Uterus (tissue), 4 donors: ENCODE measurements at places on chromosomes 7 and 10. TPM values are rescaled to one million over a fixed set of nuclear protein-coding genes. Genes with fewer than 3 reads are reported as not detected.
A peak's percentile ranks its signal among the peaks of the same experiment; 100 is the strongest.

DNA sequence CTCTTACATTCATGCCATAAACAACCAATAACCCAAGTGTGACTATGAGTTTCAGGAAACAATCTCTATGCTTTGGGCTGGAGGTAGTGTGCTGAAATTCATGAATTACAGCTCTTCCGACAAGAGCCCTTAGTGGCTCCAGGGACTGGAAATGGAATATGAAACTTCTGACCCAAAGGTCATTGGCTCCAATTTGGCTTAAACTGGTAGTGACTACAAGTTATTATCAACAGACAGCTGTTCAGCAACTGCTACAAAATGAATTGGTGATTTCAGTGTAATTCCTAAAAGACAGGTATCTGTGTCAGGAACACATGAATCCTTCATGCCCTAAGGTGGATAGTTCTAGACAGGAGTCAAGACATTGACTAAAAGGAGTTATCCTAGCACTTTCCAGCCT lies 745.4 kb downstream of the PHTF2 start:
- no peaks in the 10 kb centered on the region for H3K36me3 ChIP-seq
- no peaks in the 10 kb centered on the region for H3K27me3 ChIP-seq
- H3K27ac ChIP-seq, result no peak overlapping the region
- H3K4me3 ChIP-seq, result no peak overlapping the region
- no peaks in the 10 kb centered on the region for H3K4me1 ChIP-seq
- DNase-seq, result no peak

DNA sequence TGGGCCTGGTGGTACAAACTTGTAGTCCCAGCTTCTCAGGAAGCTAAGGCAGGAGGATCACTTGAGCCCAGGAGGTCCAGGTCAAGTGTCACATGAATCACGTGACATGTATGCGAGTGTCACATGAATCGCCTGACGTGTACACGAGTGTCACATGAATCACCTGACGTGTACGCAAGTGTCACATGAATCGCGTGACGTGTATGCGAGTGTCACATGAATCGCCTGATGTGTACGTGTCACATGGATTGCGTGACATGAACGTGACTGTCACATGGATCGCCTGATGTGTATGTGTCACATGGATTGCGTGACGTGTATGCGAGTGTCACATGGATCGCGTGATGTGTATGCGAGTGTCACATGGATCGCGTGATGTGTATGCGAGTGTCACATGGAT lies 9.5 kb upstream of the ADARB2 start:
- no peaks in the 10 kb centered on the region for H3K36me3 ChIP-seq
- H3K27me3 ChIP-seq, result no peaks in the 10 kb centered on the region
- H3K4me3 ChIP-seq, result no peak overlapping the region
- no peak overlapping the region for H3K27ac ChIP-seq
- H3K4me1 ChIP-seq, result no peaks in the 10 kb centered on the region

GRCh38 chr7:12759151-12759550 lies 71.7 kb downstream of the ARL4A start:
- no peaks in the 10 kb centered on the region for H3K4me1 ChIP-seq
- no peaks in the 10 kb centered on the region for H3K27me3 ChIP-seq
- no peak overlapping the region for H3K4me3 ChIP-seq
- no peak for DNase-seq
- H3K27ac ChIP-seq, result no peak overlapping the region

- H3K36me3 ChIP-seq, result no peaks in the 10 kb centered on the region
- H3K4me3 ChIP-seq, result peak overlapping the region; percentile 63
- peaks cover 27% of the 10 kb centered on the region for H3K4me1 ChIP-seq
- DNase-seq, result peak; percentile 39
Observed at GRCh38 chr7:151081170-151082101, 827 bp upstream of the FASTK start.

DNA sequence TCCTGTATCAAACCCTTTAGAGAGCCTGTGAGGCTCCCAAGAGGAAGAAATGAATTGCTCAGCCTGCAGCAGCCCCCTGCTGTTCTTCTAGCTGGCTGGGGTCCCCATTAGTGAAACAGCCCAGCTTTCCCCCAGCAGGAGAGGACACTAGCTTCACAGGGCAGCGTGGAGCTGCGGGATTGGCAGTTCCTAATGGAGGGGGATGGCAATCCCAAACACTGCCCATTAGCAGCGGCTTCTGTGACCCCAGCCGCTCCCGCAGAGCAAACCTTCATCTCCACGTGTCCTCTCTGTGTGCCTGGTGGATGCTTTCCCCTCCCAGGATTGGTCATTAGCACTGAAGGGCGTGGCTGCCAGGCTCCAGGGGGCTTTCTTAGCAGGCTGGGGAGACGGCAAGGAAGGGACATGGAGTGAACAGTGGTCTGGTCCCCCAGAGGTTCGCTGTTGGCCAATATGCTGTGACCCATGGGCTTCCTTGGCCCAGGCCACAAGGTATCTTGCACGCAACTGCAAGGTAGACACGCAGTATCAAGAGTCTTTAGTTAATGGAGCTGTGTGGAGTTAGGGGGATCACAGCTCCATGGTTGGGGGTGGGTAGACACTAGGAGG lies 322.5 kb upstream of the ZMIZ1 start:
- no peak overlapping the region for H3K4me3 ChIP-seq
- no peaks in the 10 kb centered on the region for H3K36me3 ChIP-seq
- no peak for DNase-seq

- no peaks in the 10 kb centered on the region for H3K27me3 ChIP-seq
- H3K36me3 ChIP-seq, result no peaks in the 10 kb centered on the region
- no peaks in the 10 kb centered on the region for H3K4me1 ChIP-seq
- H3K27ac ChIP-seq, result no peak overlapping the region
- H3K4me3 ChIP-seq, result no peak overlapping the region
Observed at GRCh38 chr7:104784686-104785085, 229.3 kb upstream of the KMT2E start.

GRCh38 chr7:5463031-5463430 lies 39.4 kb upstream of the TNRC18 start:
- H3K27ac ChIP-seq, result no peak overlapping the region
- H3K27me3 ChIP-seq, result no peaks in the 10 kb centered on the region
- no peaks in the 10 kb centered on the region for H3K36me3 ChIP-seq
- no peak for DNase-seq
- no peak overlapping the region for H3K4me3 ChIP-seq

GRCh38 chr10:58515291-58515941 lies 2.7 kb downstream of the BICC1 start:
- H3K4me3 ChIP-seq, result peak overlapping the region; percentile 82
- no peaks in the 10 kb centered on the region for H3K4me1 ChIP-seq
- H3K36me3 ChIP-seq, result no peaks in the 10 kb centered on the region
- H3K27ac ChIP-seq, result no peak overlapping the region
- no peaks in the 10 kb centered on the region for H3K27me3 ChIP-seq
- DNase-seq, result no peak

DNA sequence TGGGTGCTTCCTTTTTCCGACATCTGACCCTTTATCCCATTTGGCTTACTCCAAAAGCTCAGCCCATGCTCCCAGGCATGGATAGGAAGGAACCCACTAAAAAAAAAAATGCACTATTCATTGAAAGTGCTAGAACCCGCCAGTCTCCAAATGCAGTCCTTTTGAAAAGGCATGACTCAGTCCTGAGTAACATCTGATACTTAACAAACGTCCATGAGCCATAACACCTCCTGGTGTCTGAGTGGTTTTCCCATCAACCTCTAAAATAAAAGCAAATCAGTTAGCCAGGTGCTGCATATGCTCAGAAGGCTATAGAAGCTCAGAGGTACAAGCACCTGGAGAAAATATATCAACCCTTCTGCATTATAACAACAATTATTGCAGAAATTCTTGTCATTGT lies 45.0 kb upstream of the CACUL1 start:
- no peaks in the 10 kb centered on the region for H3K27me3 ChIP-seq
- no peak overlapping the region for H3K27ac ChIP-seq
- no peak for DNase-seq
- H3K4me3 ChIP-seq, result no peak overlapping the region
- H3K36me3 ChIP-seq, result no peaks in the 10 kb centered on the region

- H3K4me3 ChIP-seq, result no peak overlapping the region
- no peaks in the 10 kb centered on the region for H3K36me3 ChIP-seq
- no peaks in the 10 kb centered on the region for H3K27me3 ChIP-seq
- DNase-seq, result no peak
- H3K4me1 ChIP-seq, result no peaks in the 10 kb centered on the region
Observed at GRCh38 chr10:98331885-98332284, 63.9 kb upstream of the LOXL4 start.

DNA sequence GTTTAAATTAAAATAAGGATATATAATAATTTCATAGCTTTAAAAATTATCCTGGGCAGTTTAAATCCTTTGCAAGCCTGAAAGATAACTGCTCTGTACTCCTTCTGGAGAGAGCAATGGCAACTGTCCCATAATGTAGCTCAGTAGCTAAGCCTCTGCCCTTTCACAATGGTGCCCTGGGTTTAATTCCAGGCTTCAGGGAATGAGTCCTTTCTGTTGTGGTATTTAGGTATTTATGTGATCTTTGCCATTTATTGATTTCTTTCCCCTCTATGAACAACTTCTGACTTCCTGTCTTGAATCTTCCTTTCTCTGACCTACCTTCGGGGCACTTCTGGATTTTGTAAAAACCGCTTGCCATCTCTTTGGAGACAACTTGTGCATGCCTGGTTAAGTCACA lies 773.2 kb downstream of the IPMK start:
- H3K27me3 ChIP-seq, result no peaks in the 10 kb centered on the region
- H3K27ac ChIP-seq, result no peak overlapping the region
- DNase-seq, result no peak
- no peaks in the 10 kb centered on the region for H3K4me1 ChIP-seq
- H3K36me3 ChIP-seq, result no peaks in the 10 kb centered on the region

DNA sequence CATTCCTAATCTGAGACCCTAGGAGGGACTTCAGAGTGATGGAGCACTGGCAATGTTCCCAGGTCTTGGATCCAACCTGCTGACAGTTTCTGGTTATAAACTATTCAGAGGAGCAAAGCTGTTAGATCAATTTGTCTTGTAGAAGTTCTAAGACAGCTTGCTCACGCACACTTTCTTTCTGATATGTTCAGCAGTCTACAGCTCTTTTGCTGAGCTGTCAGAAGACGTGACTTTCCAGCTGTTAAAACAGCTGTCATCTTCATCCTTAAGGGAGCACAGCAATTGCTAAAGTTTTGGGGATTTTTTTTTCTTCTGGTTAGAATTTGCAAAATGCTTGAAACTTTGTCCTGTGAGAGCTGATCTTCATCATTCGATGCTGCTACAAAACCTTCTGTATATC lies 823.1 kb downstream of the SORCS1 start:
- no peak overlapping the region for H3K4me3 ChIP-seq
- H3K4me1 ChIP-seq, result no peaks in the 10 kb centered on the region
- H3K27me3 ChIP-seq, result no peaks in the 10 kb centered on the region
- DNase-seq, result no peak
- H3K36me3 ChIP-seq, result no peaks in the 10 kb centered on the region

DNA sequence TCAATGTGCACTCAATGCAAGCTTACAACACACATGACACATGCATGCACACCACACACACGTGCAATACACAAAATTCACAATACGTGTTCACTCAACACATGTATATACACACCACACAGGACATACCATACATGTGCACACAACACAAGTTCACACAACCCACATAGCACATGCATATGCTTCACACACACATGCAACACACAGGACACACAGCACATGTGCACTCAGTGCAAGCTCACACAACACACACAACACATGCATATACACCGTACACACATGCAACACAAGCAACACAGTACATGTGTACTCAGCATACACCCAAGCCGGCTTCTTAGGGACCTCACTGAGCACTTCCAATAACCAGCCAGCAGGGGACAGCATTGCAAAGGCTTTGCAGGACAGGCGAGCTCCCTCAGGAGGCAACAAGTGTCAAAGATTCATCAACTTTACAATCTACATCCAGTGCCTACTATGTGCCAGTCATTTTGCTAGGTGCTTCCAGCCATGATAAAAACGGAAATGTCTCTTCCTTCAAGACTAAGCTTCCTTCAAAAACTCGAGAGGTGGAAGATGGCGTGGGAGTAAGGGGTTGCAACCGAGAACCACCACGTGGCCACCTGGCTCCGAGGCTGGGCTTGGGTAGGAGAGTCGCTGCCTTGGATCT lies 61.1 kb downstream of the JCAD start:
- H3K36me3 ChIP-seq, result no peaks in the 10 kb centered on the region

DNA sequence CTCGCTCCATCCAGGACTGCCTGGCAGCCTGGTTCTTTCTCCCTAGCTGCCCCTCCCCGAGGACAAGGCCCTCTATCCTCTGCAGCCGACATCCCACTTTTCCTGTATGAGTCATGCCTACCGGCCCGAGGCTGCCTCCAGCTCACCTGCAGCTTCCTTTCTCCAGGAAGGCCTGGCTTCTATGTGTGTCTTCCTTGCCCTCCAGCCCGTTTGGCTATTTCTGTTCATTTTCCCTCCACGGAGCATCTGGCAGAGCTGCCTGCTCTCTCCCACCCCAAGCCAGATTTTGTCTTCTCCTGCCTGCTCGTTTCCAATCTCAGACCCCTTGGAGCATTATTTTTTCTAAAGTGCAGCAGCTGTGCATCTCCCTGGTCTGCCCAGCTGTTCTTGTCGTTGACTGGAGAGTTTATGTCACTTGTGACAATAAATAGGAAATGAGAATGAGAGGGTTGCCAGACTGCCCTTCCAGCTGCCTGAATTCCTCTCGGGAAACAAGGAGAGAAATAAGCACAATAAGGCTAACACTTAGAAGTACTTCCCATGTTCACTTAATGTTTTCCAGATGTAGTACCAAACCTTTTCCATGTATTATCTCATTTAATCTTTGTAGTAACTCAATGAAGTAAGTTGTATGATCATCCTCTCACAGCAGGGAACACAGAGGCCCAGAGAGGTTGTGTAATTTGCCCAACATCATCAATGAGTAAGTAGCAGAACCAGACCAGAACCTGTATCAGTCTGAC lies 19.7 kb downstream of the UBTD1 start:
- H3K27ac ChIP-seq, result peak overlapping the region; percentile 22
- H3K4me1 ChIP-seq, result no peaks in the 10 kb centered on the region
- no peaks in the 10 kb centered on the region for H3K36me3 ChIP-seq
- H3K27me3 ChIP-seq, result no peaks in the 10 kb centered on the region
- no peak for DNase-seq

DNA sequence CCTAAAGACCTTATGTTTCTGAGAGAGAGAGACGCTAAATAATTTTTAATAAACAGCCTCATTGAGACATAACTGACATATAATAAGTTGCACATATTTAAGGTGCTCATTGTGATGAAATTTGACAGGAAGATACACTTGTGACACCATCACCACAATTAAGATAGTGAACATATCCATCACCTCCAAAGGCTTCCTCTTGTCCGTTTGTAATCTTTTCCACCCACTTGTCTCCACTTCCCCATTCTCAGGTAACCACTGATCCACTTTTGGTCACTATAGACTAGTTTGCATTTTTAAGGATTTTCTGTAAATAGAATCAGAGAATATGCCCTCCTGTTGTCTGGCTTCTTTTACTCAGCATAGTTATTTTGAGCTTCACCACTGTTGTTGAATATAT lies 195.1 kb upstream of the WDR11 start:
- H3K27ac ChIP-seq, result no peak overlapping the region
- no peaks in the 10 kb centered on the region for H3K4me1 ChIP-seq
- no peaks in the 10 kb centered on the region for H3K36me3 ChIP-seq
- H3K27me3 ChIP-seq, result no peaks in the 10 kb centered on the region
- no peak overlapping the region for H3K4me3 ChIP-seq

GRCh38 chr10:119337796-119338432 lies 130.5 kb downstream of the GRK5 start:
- no peak overlapping the region for H3K27ac ChIP-seq
- DNase-seq, result no peak
- H3K4me1 ChIP-seq, result peaks cover 7% of the 10 kb centered on the region
- no peak overlapping the region for H3K4me3 ChIP-seq
- H3K36me3 ChIP-seq, result no peaks in the 10 kb centered on the region

EVX1 gene
- total RNA-seq, result 0.21 TPM

PAX2 gene
- 21.3 TPM for total RNA-seq

NFE2L3 gene
- 6.2 TPM for total RNA-seq

SCART1 gene
- total RNA-seq, result 9.5 TPM

OR6B1 gene
- total RNA-seq, result not detected

PRRT4 gene
- not detected for total RNA-seq

CRHR2 gene
- not detected for total RNA-seq
